ENCODE measurements at places on chromosomes 6 and 20. TPM values are rescaled to one million over a fixed set of nuclear protein-coding genes. Genes with fewer than 3 reads are reported as not detected.

Gene CST4
- total RNA-seq: not detected

Gene GABBR1
- 35.3 TPM for total RNA-seq

Gene C6orf58
- total RNA-seq: 0.31 TPM

Gene IMPG1
- not detected for total RNA-seq

Gene CD24
- 1,415 TPM for total RNA-seq

Gene RSPO3
- total RNA-seq: not detected

Gene TBXT
- total RNA-seq: not detected

Gene RPP40
- 7.4 TPM for total RNA-seq

Gene MYBL2
- total RNA-seq: 113 TPM

Gene DSN1
- total RNA-seq: 42.5 TPM

Gene CCN5
- total RNA-seq: 0.94 TPM

Gene SYNDIG1
- total RNA-seq: not detected

Gene GSTA3
- not detected for total RNA-seq

Gene BACH2
- total RNA-seq: 7.2 TPM

Gene DDX43
- total RNA-seq: 11.4 TPM

Gene DSP
- total RNA-seq: 46.4 TPM

- DNase-seq: no peak
Measured at GRCh38 chr6:53023323-53023722, 28.2 kb upstream of the GSTA4 start.

- DNase-seq: no peak
Measured at GRCh38 chr20:59150821-59151251, 12.8 kb upstream of the ZNF831 start.

DNA sequence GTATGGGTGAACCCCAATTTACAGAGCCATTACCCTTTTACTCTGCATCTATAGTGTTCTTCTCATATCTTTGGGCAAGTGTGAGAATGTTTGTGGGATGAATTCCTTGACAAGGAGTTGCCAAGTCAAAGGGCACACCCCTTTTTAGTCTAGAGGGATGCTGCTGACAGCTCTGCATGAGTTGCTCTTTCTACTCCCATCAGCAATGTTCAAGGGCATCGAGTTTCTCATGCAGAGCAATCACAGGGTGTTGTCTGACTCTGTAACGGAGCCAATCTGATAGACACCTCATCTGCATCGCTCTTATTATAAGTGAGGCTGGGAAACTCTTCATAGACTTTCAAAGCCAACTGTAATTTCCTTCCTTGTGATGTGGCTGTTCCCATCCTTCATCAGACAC lies 77.4 kb downstream of the EDN3 start:
- DNase-seq: no peak

- DNase-seq: no peak
Measured at GRCh38 chr6:105894556-105894955, 191.6 kb upstream of the PRDM1 start.

DNA sequence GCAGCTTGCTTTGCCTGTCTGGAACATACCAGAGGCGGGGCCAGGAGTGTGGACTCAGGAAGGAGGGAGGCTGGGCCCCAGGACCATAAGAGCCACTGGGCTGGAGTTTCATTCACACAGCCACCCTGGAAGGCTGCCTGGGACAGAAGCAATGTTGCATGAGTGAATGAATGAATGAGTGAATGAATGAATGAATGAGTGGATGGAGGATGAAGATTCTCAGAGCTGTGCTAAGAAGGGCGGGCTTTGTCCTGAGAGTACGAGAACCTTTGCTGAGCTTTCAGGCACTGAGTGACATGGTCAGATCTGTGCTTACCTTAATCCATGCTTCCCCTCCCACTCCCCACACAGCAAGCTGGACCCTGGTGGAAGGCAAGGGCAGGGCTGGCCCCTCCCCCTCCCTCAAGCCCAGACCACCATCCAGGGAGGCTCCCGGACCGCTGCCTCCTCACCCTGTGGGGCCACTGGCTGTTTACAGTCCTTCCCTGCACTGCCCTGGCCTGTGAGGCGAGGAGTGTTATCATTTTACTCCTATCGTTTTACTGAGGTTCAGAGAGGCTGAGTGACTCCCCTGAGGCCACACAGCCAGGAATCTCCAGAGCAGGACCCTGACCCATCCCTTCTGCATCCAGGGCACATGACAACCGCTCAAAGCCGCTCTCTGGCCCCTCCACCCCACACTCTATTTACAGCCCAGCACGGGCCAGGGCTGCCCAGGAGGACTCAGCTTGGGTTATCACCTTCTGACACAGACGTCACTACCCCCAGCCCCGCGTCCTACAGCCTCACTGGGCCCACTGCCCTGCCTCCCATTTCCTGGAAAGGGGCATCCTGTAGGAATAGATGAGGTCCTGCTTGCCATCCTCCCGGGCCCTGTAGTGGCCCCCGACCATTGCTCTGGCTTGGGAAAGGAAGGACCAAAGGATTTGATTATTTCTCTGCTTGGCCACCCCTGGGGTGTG lies 269.7 kb downstream of the TAF4 start:
- no peak for DNase-seq

GRCh38 chr6:87772597-87773530 lies 70.8 kb upstream of the AKIRIN2 start:
- no peak for DNase-seq

- DNase-seq: peak; percentile 83
Measured at GRCh38 chr20:49768204-49769047, 44.2 kb upstream of the SLC9A8 start.

DNA sequence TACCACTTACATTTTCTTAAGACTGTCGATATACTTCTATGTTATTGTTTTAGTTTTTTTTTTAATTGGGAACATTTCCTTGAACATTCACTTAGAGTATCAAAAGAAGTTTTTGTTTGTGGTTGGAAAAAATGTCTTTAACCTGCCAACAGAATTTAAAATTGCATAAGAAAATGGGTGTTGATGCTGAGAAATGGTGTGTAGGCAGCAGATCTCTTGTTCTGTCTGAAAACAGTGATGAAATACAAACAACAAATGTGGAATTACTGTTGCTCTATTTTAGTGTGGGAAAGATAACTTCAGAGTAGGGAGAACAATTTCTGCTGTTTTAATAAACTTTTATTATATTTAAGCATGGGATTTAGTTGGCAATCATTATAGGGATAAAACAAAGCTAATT lies 293.5 kb downstream of the CDKAL1 start:
- DNase-seq: no peak

DNA sequence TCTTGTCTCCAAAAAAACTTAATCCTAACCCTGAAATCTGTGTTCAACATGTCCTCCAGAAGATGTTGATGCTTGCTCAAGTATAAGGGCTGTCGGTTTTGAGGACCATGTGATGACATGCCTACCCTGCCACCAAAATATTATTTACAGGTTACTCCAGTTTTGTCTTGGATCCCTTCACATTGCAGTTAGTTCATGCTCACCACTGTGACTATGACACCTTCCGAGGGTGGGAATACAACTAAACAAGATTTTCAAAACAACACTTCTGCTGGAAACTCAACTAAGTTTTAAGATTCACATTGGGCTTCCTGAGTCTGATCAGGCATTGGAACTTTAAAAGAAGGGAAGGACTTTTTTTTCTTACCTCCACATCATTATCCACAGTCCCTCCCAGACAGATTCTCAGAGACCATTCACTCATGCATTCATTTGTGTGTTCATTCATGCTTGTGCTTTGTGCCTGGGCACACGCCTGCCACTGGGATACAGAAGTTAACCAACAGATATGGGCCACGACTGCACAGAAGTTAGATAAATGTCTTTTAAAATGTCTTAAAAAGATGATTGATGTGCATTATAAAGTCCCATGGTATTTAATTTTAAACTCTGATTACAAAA lies 118.7 kb upstream of the GJE1 start:
- DNase-seq: no peak

GRCh38 chr6:66948106-66948505 lies 1241.1 kb upstream of the EYS start:
- no peak for DNase-seq

- no peak for DNase-seq
Measured at GRCh38 chr6:44388135-44388487, 605 bp downstream of the CDC5L start.

GRCh38 chr6:106525107-106525881 lies 104.0 kb downstream of the RTN4IP1 start:
- DNase-seq: no peak

DNA sequence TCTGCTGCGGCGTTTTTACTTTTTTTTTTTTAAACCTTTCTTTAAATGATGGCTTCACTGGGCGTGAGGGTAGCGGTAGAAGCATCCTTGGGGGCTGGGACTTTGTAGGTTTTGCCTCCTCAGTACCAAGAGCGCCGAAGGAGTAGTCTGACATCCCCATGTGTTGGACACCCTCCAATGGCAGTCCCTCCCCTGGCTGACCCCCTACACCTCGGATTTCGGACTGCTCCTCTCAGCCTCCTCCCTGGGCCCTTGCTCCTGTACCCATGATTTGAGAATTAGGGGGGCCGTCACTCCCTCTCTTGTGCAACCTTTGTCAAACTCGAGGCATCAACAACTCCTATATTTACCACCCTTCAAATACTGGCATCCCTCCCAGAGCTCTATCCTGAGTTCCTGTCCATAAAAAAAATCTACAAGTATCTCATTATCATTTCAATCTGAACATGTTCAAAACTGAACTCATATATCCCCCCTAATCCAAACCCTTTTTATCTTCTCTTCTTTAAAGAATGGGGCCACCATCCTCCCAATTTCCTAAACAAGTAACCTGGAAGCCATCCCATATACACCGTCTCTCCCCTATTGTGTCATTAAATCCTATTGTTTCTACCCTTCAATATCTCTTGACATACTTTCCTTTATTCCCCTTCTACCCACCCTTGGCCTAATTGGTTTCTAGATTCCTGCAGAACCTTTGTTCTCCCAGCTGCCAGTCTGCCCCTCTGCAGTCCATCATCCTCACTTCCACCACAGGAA lies 1.2 kb upstream of the ARFGEF3 start:
- no peak for DNase-seq

DNA sequence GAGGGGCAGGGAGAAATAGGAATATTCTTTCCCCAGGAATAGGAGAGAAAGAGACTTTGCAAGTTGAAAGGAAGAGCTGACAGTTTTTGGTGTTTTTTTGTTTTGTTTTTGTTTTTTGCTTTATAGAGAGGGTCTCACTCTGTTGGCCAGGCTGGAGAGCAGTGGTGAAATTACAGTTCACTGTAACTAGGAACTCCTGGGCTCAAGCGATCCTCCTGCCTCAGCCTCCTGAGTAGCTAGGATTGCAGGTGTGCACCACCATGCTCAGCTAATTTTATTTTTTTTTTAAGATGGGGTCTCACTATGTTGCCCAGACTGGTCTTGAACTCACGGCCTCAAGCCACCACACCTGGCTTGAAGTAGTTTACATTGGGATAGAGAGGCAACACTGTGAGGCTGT lies 8.0 kb upstream of the L3MBTL3 start:
- DNase-seq: no peak

GRCh38 chr20:51372176-51372803 lies 170.2 kb downstream of the NFATC2 start:
- DNase-seq: peak; percentile 89

DNA sequence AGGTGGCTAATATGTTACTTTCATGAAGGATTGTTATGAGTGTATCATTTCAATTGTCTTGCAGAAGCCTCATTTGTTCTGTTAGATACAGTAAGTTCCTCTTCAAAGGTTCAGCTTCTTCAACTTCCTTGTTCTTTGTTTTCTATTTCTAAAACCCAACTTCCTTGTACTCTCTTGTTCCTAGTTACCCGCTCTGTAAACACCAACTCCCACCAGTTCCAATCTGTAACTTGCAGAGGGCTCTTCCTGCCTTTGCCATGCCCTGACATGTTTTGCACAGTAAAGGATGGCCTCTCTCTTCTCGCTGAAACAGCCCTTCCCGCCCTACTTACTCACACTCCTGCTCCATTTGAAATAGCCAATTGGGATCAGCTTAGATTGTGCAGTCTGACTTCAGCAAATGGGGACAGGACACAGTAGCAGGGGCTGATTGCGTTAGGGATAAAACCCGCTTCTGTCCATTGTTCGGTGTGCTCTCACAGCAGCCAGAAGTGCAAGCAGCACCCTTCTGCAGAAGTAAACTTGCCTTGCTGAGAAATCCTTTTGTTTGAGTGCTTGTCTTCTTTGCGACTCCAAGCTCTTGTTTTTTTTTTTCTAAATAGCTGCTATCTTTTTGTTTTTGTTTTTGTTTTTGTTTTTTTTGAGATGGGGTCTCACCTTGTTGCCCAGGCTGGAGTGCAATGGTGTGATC lies 45.9 kb upstream of the POU5F1 start:
- peak; percentile 38 for DNase-seq

- DNase-seq: no peak
Measured at GRCh38 chr6:41051873-41052272, 1.1 kb upstream of the APOBEC2 start.

DNA sequence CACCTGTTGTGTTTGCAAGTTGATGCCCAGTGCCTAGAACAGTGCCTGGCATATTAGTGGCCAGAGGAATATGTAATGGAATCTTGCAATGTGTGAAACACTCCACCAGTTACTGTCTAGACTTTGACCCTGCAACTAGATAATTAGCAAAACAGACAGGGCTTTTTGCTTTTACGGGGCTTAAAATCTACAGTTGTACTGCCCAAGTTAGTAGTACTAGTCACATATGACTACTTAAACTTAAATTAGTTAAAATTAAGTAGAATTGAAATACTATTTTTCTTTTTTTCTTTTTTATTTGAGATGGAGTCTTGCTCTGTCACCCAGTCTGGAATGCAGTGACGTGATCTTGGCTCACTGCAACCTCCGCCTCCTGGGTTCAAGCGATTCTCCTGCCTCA lies 44.3 kb upstream of the PLCB4 start:
- no peak for DNase-seq

DNA sequence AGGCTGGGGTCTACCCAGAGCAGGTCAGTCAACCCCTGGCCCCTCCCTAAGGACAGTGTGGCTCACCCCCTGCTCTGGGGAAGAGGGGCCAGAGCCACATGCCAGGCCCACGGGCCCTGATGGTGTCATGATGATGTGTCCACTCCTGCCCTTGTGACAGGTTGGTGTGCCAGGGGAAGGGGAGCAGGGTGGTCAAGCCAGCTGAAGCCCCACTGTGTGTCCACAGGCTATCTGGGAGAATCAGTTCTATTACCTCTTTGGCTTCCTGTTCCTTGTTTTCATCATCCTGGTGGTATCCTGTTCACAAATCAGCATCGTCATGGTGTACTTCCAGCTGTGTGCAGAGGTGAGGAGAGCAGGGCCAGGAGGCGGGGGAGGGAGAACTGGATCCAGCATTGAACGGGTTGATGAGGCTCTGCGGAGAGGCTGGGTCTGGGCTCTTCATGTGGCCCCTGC lies 47.7 kb downstream of the PLAGL2 start:
- no peak for DNase-seq

GRCh38 chr20:62805155-62805710 lies 598 bp downstream of the OGFR start:
- peak; percentile 61 for DNase-seq

- no peak for DNase-seq
Measured at GRCh38 chr20:62494537-62494936, 18.7 kb upstream of the GATA5 start.

Measured in Calu3 (cell line).